ENCODE measurements at places on chromosomes 1 and 21.

- DNase-seq: no peak
These were observed 24.3 kb upstream of the MTF1 start for GRCh38 chr1:37883671-37884070.

DNA sequence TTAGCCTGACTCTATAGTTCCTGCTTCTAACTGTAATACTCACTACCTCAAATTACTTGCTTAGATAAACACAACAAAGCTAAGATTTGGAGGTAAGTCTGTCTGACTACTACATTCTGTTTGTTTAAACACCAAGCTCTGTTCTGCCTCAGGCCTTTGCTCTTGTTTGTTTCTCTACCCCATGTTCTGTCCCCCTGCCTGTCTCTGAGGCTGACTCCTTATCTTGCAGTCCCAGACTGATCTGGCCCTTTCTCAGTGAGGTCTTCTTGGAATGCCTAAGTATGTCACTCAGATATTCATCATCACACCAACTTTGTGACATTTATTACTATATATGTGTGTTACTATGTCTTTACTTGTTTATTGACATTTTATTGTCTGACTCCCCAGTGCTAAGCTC is 425.5 kb downstream of the LMO4 start:
- DNase-seq: no peak

GRCh38 chr1:189764391-189765320 is 713.0 kb downstream of the BRINP3 start:
- no peak for DNase-seq

DNA sequence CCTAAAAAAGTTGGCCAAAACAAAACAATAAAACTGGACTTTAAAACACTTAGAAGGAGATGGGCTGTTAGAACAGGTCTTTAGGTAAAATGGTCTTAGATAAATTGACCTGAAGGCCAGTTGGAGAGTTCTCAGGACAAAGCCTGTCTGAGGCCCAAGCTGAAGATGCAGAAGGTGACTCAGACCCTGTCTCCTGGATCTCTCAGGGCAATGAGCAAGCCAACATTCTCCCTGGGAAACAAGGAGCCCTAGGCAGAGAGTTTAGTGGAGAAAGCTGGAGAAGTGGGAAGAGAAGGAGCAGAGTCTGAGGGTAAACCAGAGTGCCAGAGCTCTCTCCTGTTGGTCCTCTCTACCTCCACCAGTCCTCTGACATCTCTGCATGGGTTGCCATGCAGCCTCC is 70.1 kb downstream of the FCRL5 start:
- DNase-seq: no peak

DNA sequence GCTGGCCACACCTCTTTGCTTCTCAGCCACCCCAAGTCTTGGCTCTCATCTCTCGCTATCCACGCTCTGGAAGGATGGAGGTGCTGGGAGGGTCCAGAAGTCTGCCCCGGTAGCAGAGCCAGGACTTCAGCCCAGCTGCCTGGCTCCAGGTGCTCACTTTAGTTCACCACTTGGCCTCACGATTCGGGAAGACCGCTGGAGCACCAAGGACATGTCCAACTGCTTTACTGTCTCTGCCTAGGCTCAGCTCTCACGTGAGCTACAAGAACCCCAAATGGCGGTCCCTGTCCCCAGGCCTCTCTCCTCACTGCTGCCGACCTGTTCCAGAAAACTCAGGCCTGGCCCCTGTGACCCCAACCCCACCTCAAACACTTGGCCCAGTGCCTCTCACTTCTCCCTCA is 3.4 kb downstream of the TRIM11 start:
- no peak for DNase-seq

DNA sequence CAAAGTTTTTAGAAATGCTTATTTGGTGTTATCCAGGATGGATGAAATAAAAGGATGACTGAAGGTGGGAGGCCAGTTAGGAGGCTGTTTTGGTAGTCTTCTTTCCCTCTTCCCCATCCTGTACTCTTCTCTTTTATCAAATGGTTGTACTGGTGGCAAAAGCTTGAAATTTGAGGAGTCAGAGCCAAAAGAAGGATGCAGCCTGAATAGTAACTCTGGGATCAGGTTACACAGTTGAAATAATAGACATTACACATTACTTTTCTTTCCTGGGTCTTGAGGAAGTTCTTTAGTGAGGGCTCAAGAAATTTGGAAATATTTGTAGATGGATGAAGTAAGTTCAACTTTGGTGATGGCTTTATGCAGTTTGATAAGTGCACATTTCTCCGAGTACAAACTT is 108.6 kb downstream of the GPR52 start:
- DNase-seq: no peak
